ENCODE measurements at places on chromosomes 11 and 22.

GRCh38 chr22:32286290-32286840 is 31.2 kb upstream of the SLC5A4 start:
- DNase-seq: no peak

GRCh38 chr22:39003165-39003638 is 10.9 kb upstream of the APOBEC3C start:
- peak; percentile 53 for DNase-seq

DNA sequence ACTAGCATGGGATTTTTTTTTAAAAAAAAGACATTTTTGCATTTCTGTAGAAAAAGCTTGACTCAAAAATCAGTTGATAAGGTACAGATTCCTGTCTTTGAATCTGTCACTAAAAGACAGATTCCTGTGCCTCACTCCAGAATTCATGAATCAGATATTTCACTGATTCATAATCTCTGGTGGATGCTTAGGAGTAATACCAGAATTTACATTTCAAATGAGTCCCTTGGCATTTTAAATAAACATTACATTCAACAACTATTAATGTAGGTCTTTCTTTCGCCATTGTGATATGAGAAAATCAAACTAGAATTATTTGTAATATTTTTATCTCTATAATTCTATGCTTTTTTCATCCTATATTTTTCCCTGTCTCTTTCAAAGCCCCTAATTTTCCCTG is 128.3 kb downstream of the APIP start:
- DNase-seq: no peak

GRCh38 chr11:72081821-72082453 is 1.3 kb downstream of the LRRC51 start:
- no peak for DNase-seq

DNA sequence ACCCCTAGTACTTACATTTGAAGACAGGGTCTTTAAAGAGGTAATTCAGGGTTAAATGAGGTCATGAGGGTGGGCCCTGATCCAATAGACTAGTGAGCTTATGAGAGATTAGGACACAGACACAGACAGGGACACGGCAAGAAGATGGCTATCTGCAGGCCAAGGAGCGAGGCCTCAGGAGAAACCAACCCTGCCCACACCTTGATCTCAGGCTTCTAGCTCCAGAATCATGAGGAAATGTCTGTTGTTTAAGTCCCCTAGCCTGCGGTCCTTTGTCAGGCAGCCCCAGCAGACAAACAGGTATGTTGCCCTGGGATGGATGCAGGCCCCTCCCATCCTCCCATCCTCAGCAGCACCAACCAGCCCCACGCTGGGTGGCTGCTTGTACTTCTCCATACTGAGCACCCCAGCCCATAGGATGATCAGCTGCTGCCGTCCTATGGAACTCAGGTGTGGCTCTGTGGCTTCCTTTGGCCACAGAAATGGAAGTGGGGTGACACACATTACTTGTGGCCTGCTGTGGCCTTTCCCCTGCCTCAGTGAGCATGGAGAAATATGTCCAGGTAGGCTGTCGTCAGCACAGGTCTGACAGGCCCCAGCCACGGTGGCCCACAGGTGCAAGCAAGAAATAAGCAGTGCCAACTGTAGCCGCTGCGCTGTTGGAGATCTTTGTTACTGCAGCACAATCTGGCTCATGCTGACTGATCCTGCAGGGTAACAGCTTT is 7.9 kb downstream of the GNB1L start:
- DNase-seq: no peak

GRCh38 chr11:16912692-16913111 is 101.5 kb downstream of the PLEKHA7 start:
- DNase-seq: no peak

DNA sequence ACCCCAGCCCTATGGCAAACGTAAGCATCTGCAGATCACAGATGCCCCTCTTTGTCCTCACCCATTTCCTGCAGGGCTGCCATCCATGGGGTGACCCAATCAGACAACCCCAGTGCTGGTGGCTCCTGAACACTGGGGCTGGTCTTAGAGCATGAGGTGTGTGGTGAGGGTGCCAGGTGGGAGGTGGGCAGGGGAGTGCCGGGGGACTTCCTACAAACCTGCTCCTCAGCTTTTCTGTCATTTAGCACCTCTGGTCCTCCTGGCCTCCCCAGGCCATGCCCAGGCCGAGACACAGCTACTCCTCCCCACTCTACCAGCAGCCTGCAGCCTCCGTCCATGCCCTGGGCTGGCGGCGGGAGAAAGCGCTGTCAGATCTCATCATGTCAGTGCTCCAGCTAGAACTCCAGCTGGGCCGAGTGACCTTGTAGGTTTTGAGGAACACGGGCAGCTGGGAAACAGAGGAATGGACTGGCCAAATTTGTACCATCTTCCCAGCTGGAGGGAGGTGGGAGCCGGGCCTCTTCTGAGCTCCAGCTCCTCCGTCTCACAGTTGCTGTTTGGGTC is 157.7 kb upstream of the NECTIN1 start:
- DNase-seq: no peak

DNA sequence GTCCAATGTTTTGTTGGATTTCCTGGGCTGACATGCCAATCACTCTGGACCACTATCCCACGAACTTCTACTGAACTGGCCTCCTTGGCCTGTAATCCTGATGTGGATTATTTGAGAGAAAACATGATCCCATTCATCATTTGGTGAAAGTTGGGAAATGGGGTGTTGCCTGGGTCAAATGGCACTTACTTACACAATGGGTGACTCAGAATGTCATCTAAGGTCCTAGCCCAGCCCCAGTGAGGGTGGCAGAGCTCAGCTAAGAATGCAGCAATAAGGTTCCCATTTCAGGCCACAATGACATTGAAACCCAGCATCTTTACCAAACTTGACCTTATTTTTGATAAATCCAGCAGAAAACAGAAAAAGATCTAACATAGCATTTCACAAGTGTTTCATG is 8.0 kb upstream of the DSCAML1 start:
- no peak for DNase-seq
